Brain pericyte (primary cell): ENCODE measurements at places on chromosomes 2 and 18.

DNA sequence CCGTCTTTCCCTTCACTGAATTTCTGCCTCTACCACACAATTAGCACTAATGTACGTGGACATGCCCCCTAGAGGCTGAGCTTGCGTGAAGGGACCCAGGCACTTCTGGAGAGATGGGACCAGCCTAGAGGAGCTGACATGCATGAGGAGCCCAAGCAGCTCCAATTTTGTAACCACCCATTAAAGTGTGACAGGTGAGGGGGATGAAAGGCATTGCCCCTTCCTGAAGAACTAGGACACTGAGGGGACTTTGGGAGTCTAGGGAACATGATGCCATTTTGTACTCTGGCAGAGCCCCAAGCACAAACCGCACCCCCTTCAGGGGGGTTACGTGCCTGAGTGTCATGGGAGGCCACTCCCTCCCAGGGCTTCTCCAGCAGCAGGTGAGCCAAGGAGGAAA, 63.6 kb downstream of the HNRNPLL start:
- DNase-seq = no peak

GRCh38 chr18:58345875-58346274, 283.0 kb downstream of the ALPK2 start:
- DNase-seq = no peak

GRCh38 chr18:63758615-63759240, 16.5 kb upstream of the SERPINB7 start:
- no peak for DNase-seq

DNA sequence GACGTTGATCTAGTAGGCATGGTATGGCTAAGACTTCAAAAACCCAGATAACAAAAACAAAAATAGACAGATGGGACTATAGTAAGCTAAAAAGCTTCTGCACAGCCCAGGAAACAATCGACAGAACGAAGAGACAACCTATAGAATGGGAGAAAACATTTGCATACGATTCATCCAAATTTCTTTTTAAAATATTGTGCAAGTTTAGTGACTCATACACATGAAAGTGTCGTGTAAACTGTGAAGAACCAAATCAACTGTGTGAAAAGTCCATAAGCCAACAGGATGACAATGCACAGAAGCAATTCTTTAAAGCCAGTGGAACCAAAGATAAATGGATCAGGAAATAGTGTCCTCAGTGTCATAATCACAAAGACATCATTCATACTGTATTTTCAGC, 671.1 kb downstream of the RNF144A start:
- no peak for DNase-seq

- DNase-seq = no peak
Observed at GRCh38 chr18:59200787-59201186, 19.2 kb upstream of the GRP start.

GRCh38 chr2:172667581-172668325, 67.9 kb upstream of the RAPGEF4 start:
- DNase-seq = no peak

DNA sequence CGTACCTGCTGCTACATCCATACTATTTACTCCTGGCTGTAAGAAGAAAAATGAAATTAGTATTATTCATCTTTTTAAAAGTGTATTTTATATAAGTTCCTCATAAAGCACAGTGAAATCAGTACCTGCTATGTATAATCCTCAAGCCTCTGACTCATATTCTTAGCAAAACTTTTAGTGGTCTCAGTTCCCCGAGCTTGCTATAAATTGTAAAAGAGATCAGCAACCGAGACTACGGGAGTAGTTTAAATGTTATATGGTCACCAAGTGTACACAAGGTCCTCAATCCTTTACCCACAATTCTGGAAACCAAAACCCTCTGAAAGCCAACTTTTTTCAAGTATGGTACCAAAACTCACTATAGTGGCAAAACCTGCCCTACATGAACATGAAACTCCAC, 24.2 kb downstream of the PRPF40A start:
- DNase-seq = no peak

- no peak for DNase-seq
Observed at GRCh38 chr18:27491772-27492171, 306.7 kb upstream of the CHST9 start.

DNA sequence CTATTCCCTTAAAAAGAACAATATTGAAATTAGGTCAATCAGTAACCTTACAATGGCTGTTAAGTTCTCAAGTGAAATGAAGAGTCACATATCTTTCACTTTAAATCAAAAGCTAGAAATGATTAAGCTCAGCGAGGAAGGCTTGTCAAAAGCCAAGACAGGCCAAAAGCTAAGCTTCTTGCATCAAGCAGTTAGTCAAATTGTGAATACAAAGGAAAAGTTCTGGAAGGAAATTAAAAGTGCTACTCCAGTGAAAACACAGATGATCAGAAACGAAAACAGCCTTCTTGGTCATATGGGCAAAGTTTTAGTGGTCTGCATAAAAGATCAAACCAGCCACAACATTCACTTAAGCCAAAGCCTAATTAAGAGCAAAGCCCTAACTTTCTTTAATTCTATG, 402.6 kb upstream of the ZEB2 start:
- no peak for DNase-seq

DNA sequence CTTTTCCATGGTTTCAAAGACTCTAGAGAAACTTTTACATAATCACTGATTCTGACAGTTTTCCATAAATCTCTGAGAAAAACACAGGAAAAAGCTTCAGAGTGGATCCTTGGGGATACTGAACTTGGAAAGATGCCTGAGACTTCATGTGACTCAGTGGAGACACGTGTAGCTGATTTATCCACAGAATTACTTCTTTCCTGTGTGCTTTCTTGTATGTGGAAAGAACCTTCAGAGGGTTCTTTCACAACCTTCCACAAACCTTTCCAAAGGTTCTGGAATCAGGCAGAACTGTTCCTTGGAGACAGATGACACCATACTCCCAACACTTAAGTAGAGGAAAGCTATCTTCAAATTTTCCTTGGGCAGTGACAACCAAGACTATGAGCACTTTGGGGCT, 207.2 kb downstream of the RND3 start:
- DNase-seq = no peak

DNA sequence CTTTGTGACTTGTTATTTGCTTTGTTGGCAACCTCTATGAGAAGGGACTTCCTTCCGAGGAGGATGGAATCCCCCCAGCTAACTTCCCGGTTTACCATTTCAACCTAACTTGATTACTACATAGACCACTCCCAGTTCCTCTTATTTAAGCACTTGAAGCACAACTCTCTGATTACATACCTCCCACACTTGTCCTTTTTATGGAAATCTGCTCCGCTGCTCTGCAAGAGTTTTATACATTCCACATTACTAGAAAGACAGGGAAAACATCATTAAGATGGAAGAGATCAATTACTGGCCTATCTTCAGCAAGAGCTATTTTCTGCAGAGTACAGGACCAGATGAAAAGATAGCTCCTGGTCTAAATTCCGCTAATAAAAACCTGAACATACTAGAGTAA, 160.0 kb upstream of the PGAP1 start:
- no peak for DNase-seq

DNA sequence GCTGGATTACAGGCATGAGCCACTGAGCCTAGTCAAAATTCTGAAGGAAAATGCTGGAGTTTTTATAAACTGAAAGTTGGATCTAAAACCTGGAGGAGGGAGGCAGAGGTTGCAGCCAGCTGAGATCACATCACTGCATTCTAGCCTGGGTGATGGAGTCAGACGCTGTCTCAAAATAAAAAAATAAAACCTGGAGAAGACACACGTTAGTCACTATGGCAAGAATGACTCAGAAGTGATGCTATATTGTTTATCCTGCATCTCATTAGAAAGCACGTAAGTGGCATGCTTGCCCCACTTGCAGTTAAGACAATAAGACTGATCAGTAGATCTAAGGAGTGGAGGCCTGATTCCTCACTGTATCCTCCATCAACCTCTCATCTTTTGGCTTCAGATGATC, 106.6 kb upstream of the STON1 start:
- no peak for DNase-seq

DNA sequence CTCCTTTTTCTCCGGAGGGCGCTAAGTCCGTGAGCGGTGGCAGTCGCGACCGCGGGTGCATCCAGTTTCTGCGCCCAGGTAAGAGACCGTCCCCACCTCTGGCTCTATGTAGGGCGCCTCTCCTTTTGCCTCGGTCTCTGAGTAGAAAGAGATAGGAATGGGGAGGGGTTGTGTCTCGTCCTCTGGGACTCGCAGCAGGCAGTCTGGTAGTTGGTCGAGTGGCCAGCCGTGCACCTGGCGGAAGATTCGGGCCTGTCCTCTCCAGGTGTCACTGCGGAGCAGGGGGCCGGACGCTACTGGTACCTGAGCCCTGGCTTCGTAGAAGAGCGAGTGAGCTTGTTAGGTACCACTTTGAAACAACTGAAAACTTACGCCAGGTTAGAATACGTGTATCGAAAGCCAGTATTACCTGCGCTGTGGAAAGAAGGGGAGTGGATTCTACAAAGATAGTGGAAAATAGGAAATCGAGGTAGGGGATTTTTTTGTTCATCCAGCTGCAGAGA, 403 bp downstream of the MAP2 start:
- no peak for DNase-seq

- no peak for DNase-seq
Observed at GRCh38 chr2:72719416-72719815, 106.4 kb downstream of the EXOC6B start.

- no peak for DNase-seq
Observed at GRCh38 chr2:62038975-62039771, 133.7 kb downstream of the COMMD1 start.

DNA sequence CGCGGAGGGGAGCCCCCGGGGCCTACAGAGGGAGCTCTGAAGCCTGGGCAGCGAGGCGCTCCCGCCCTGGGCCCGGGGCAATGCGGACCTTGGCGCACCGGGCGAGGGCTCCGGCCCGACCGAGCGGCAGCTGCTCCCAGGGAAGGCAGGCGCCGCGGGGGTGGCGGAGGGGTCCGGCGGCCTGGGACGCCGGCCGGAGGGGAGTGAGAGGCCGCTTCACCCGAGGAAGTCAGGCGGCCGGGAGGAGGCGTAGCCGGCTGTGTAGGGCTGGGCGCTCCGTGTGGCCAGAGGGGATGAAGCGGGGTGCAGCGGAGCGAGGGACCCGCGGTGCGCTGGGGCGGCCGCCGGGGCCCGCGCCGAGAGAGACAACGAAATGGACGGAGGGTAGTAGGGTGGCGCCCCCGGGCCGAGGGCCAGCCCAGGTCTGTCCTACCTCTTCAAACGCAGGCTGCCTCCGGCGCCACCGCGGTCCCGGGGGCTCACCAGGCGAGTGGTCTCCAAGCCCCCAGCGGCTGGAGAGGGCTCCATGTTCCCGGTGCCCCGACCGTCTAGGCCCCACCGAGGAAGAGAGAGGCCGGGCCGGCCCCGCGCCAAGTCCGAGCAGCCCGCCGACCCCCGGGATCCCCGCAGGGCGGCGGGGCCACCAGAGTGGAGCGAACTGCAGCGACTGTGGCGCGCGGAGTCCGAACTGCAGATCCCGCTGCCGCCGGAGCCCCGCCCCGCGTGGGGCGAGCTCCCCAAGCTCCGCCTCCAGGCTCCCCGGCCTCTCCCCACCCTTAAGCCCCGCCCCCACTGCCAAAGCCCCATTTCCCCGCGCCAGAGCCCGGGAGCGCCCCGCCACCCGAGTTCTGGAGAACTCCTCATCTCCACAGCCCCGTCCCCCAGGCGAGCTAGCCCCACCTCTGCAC, at the start of gene SLC30A3:
Gene SLC30A3, minus strand, starts transcription at position 669 of the 908 bp plus-strand sequence. Its CDS starts 141 bp downstream, at position 528.
- no peak for DNase-seq

DNA sequence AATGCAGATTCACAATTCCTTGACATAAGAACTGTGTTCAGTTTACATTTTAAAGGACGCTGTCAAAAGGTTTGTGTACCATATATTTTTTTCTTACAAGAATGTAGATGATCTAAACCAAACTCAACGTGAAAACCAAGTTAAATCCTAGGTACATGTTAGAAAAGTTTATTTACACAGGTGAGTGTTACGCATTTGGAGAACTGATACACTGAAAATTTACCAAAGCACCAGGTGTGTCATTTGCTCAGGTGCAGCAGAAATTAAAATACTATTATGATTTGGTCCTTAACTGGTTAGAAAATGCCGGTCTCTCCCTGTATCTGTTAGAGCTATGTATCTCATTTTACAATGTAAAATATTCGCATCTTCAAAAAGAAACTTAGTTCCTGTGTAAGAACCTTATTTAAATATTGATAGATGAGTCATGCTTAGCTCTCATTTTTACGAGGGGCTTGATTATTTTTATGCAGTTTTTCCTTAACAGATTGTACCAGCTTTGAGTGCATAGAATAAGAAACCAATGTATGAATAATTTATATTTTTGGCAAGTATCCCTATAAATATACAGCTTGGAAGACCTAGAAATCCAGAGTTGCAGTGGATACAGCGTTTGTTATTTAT, 25.1 kb downstream of the MFF start:
- DNase-seq = no peak

DNA sequence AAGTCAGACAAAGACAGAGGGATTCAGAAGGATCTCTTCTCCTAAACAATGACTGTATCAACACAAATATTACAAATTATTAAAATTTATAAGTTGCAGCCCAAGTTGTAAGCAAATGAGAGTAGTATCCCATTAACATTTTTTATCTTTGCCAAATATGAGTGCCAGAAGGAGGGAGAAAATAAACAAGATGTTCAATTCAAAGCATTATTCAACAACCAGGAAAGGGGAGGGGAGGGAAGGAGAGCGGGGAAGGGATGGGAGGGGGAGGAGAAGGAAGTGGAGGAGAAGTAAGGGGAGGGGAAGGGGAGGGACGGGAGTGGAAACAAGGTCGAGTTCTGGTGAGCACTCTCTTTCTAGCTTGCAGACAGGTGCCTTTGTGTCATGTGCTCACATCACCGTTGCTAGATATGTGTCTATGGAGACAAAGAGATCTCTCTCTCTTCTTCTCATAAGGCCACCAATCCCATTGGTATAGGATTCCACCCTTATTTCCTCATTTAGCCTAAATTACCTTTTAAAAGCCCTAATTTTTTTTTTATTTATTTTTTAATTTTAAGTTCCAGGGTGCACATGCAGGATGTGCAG, 679.6 kb upstream of the CHAC2 start:
- no peak for DNase-seq

DNA sequence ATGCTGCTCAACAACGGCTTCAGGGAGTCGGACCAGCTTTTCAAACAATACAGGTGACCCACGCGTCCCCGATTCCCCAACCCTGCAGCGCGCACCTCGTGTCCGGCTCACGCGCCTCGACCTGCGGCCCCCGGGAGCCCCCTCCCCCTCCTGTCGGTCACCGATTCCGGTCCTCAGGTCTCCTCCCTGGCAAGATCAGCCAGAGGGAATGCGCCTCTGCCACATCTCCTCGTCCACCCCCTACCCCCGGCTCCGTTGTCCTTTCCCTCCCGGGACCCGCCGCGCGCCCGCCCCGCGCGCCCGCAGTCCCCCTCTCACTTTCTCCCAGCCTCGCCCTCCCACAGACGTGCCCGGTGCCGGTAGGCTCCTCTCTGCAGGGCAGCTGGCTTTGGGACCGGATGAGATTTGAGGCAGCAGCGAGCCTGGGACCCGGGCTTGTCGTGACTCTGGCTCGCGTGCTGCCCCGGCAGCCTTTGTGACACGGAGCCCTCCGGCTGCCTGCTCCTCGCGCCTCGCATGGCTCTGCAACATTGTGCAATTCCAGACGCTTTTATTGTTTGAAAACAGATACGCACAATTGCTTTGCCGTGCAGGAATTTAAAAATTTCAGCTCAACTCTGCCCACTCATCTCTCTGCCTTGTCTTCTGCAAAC, 558 bp downstream of the TTC39C start:
- DNase-seq = no peak
